ENCODE measurements at places on chromosomes 13 and 19. TPM values are rescaled to one million over a fixed set of nuclear protein-coding genes. Genes with fewer than 3 reads are reported as not detected.

DNA sequence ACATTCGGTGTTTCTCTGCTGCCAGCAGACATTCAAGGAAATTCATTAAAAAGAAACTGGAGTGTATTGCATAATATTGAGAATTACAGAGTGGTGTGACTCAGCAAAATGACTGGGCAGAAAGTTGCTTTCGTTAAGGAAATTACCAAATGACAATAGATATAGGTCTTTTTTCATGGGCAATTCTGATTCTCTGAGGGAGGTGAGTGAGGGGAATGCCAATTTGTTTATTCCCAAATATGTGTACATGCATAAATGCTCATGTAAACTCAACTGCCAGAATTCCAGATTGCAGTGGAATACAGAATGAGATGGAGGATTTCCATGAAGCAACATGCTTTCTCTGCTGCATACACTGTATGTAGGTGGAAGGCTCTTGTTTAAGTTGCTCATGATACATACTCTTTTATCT is 1730.1 kb downstream of the SLITRK5 start:
- no peaks in the 10 kb centered on the region for H3K36me3 ChIP-seq
- no peaks in the 10 kb centered on the region for H3K4me1 ChIP-seq
- H3K27me3 ChIP-seq, result no peaks in the 10 kb centered on the region
- no peak for DNase-seq
- no peak overlapping the region for H3K4me3 ChIP-seq
- H3K27ac ChIP-seq, result no peak overlapping the region

DNA sequence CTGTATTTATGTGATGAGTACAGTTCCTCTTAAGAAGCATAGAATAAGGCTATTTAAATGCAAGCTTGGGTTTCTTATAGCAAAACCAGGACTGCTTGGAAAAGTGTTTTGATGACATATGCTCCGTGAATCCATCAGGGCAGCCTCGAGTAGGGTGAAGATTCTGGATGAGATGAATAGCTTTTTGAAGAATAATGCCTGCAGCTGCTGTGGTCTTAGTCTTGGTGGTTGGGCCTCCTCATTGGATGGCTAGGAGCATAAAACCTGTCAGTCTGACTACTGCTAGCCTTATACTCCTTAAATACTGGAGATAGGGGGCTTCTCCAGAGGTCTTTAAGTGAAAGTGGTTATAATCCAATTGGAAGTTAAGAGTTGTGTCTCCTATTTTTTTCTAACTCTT is 704.3 kb downstream of the FGF9 start:
- H3K27me3 ChIP-seq, result no peaks in the 10 kb centered on the region
- no peak overlapping the region for H3K4me3 ChIP-seq
- no peak overlapping the region for H3K27ac ChIP-seq

DNA sequence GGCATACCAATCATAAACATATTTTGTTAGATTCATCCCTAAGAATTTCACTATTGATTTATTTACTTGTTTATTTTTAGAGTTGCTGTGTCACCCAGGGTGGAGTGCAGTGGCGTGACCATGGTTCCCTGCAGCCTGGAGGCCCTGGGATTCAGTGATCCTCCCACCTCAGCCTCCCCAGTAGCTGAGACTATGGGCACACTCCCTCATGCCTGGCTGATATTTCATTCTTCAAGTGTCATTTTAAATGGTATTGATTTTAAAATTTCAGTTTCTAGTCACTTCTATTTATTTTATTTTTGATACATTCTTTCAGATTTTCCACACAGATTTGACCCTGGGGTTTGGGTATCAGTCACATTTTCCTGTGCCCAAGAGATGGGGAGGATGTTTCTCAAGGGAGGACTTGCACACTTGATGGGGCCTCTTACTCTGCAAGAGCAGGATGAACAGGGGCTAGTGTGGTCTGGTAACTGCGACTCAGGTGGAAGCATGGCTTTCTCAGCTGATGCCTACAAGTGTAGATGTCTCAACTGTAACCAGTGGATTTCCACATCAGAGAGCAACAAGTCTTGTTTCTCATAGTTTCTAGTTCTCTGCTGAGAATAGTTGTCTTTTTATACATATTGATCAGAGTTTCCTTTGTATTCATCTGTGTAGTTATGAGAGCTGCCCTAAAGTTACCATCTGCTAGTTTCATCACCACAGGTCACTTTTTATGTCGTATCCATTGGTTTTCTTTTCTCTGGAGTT is 40.2 kb downstream of the CCNE1 start:
- peaks cover 30% of the 10 kb centered on the region for H3K27me3 ChIP-seq
- H3K4me3 ChIP-seq, result no peak overlapping the region
- H3K36me3 ChIP-seq, result no peaks in the 10 kb centered on the region
- H3K27ac ChIP-seq, result no peak overlapping the region
- DNase-seq, result no peak

DNA sequence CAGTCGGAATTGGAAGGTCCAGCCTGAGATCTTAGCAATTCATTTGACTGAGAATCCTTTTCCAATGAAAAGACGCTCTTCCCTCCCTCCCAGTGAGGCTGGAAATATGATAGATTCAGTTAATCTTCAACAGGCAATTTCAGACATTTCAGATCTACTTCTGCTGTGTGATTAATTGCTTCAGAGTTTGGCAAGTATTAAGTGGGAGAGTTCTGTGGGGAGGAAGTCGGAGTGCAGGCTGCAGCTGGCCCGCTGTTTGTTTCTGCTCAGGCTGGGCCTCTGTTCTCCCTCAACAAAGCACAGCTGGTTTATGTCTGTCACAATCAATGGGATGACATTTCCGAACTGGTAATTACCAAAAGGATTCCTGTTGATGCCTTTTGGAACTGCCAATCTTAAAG is 178.2 kb downstream of the NDFIP2 start:
- no peak overlapping the region for H3K4me3 ChIP-seq
- peak; percentile 43 for DNase-seq
- H3K27ac ChIP-seq, result peak overlapping the region; percentile 61
- H3K36me3 ChIP-seq, result no peaks in the 10 kb centered on the region

The SELENOV gene
- total RNA-seq, result not detected

The RASIP1 gene
- total RNA-seq, result 15.3 TPM

The P2RY11 gene
- total RNA-seq, result 6.9 TPM
